ENCODE measurements at places on chromosomes 6 and 20.

DNA sequence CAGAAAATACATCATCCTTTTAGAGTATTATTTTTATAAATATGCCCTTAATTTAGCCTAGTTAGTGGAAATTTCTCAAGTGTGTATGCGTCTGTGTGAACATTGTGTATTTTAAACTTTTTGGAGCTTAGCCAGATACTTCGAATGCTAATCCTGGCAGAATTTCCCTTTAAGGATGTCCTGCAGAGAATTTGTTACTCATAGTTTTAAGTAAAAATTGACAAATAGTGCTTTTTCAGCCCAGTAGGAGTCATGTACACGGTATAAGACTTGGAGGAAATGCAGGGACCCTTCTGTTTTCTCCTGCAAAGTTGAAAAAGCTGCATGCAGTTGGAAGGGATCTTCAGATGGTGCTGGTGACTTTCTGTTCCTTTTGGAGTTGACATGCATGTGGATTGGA is at the start of gene FHL5:
FHL5 (plus strand) TSS at position 243 of the 400 bp plus-strand sequence. CDS start 40,486 bp downstream, outside the sequence.
- no peak for DNase-seq

- no peak for DNase-seq
Observed at GRCh38 chr20:24913076-24913628, 35.9 kb upstream of the CST7 start.

GRCh38 chr6:163661272-163661671 is 246.8 kb downstream of the QKI start:
- DNase-seq, result no peak

DNA sequence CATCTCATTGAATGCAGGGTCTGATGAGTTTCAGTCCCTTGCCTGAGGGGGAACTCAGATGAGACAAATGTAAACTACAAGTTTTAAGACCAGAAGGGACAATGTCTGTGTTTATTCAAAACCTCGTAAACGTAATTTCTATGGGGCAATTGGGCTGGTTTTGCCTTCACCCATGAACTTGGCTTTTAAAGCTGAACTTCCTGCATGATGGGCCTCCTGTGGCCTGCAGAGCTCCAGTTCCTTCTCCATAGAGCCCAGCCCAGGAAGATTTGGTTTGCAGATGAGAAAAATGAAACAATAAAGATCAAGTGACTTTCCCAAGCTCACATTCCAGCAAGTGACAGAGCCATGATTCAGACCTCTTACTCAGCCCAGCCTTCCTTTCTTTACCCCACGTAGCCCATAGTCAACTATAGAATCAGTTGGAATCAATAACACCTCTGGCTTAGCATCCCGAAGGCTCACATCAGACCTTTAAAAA is 612.3 kb downstream of the UTRN start:
- peak; percentile 72 for DNase-seq

- no peak for DNase-seq
Observed at GRCh38 chr6:36506611-36507010, 40.7 kb downstream of the STK38 start.

GRCh38 chr20:45934046-45934585 is 367 bp upstream of the PCIF1 start:
- DNase-seq, result peak; percentile 55

DNA sequence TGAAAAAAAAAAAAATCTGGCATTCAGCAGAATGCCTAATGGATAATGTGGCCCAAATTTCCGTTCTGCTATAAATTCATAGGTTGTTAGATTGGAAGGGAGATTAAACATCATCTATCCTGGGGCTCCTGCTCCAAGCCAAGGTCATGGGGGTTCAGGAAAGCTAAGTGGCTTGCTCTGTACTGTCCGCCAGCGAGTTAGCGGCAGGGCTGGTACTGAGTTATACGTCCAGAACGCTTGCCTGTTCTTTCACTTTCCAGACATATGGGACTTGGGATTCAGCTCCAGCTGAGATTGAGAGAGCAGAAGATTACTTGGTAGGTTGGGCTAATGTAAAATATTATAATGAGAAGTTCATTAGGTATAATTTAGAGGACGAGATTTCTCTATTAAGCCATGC is 858 bp downstream of the RWDD1 start:
- DNase-seq, result peak; percentile 39

GRCh38 chr20:50903353-50904051 is 27.7 kb downstream of the ADNP start:
- DNase-seq, result no peak

GRCh38 chr20:21505161-21505809 is 8.6 kb downstream of the NKX2-2 start:
- peak; percentile 63 for DNase-seq

Data from SK-MEL-5 (cell line).